Upper lobe of right lung (tissue), 1 donor: ENCODE measurements at places on chromosomes 1 and 21.

- DNase-seq = no peak
Observed at GRCh38 chr1:166814611-166815010, 24.7 kb upstream of the POGK start.

GRCh38 chr21:31410499-31411131, 66.6 kb upstream of the TIAM1 start:
- no peak for DNase-seq

- no peak for DNase-seq
Observed at GRCh38 chr1:76075188-76075489, 593 bp downstream of the ST6GALNAC3 start.

DNA sequence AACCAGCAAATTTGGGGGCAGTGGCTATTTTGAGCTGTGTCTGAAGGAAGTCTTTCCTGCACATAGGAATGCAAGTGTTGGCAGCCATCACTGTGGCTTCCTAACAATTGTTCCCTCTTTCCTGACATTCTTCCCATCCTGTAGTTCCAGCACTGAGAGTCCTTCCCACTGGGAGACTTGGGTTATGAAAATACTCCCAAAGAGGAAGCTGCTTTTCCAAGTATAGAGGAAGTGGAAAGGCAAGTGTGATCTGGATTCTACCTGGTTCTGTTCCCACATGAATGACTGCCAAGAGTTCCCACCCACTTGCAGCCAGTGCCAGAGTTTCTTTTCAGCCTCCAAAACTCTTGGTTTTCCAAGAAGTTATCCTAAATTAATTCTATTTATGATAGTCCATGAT, 98.5 kb upstream of the CD53 start:
- DNase-seq = no peak

- peak; percentile 77 for DNase-seq
Observed at GRCh38 chr1:89358287-89358893, 5.5 kb upstream of the GBP6 start.

- DNase-seq = no peak
Observed at GRCh38 chr1:39102537-39103327, 76.6 kb downstream of the NDUFS5 start.

- DNase-seq = no peak
Observed at GRCh38 chr1:154076413-154076812, 78.5 kb downstream of the NUP210L start.

DNA sequence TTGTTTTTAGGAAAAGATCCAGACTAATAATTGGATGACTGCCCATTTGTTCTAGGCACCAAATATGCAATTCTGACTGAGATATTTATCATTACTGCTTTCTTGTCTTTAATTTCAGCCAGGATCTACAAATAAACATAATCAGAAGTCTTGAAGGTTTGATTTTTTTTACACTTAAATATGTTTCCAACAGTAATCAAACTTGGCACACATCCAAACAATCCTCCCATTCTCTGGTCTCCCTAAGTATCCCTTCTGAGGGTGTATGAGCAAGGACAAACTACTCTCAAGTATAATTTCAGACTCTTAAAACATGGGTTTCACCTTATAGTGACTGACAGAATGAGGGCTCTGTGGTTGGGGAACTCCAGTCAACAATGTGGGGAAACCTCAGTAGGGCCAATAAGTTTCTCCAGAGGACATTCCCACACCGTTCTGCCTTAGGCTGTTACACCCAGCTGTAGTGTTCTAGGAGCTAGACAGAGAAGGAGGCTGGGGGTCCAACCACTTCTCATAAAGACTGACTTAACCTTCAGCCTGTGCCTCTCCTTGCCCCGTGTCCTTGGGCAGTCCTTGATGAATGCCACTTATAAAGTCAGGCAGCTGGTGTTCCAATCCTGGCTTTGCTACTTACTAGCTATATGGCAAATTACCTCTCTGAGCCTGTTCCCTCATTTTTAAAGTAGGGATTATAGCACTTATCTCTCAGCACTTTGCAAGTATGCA, 1.5 kb upstream of the PALMD start:
- no peak for DNase-seq

- DNase-seq = no peak
Observed at GRCh38 chr1:89604414-89604735, 28.5 kb upstream of the LRRC8C start.

- peak; percentile 88 for DNase-seq
Observed at GRCh38 chr1:71047635-71048607, at the start of gene PTGER3. TSS of gene PTGER3 (minus strand) at chr1:71047816. CDS start at chr1:71047577, 239 bp downstream.

DNA sequence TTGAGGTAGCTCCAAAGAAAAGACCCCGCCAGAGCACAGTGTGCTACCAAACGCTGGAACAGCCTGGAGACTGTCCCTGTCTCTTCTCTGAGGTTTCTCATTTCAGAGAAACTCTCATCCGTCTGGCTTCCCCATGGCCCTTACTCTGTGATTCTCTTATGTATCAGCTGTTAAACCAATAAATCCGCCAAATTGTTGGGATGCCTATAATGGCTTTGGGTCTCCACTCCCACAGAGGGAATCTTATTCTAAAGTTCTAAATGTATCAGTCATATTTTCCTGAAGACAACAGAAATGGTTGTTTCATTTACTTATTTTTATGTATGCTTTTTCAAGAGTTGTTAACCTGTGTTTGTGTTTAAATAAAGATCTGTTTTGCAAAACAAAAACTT, 4.0 kb downstream of the ERG start:
- no peak for DNase-seq

DNA sequence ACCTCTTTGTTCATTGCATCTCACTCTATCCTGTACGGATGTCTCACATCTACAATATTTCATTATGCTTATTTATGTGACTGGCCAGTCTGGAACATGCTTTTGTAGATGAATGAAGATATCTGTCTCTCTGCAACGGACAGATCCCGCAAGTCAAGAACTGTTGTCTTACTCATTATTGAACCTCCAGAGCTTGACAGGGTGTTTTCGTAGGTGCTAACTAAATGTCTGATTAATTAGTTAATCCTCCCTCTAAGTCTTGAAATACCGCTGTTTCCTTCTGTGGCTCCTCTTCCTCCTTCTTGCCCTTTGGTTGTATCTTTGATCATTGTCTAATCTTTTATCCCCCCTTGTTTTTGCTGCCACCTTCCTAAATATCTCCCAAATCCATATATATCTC, 3.2 kb upstream of the C1orf162 start:
- DNase-seq = no peak

DNA sequence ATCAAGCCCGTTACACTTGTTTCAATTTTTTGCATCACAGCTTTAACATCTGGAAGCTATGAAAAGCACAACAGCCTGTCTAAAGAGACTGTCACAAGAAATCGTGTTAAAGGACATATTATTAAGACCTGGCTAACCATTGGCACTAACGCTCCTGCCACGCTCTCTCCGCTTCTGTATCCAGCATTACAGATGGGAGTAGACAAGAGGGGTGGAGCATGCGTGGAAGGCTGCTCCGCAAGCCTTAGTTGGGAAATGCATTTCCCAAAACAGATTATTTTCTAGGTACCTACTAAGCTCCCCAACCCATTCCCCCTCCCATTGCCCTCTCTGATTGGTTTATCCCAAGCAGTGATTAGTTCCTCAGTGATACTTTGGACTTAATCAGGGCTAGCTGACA, 72.4 kb downstream of the NTNG1 start:
- DNase-seq = no peak

GRCh38 chr1:147626739-147627138, 43.6 kb downstream of the ACP6 start:
- DNase-seq = no peak

DNA sequence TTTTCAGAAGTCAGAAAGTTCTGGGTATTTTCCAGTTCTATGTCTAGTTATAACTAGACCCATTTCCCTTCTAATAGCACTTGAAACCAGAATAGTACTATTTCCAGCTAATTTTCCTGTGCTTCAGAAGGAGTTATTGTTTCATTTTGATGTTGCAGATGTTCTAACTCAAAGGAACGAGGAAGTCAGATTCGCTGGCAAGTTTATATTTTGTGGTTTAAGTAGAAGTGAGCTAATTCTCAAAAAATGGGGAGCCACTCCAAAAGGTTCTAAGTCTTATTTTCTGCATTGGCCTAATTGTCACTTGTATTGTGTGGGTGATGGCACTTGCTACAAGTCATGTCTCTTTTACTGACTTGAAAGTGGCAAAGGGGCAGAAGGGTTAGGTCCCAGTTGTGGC, 18.1 kb downstream of the CCDC185 start:
- no peak for DNase-seq
